ENCODE measurements at places on chromosomes 2 and 18.
A peak's percentile ranks its signal among the peaks of the same experiment; 100 is the strongest.

GRCh38 chr18:44533071-44533470 is 147.6 kb upstream of the SETBP1 start:
- DNase-seq = no peak

GRCh38 chr18:29749704-29750103 is 1292.8 kb downstream of the DSC3 start:
- DNase-seq = peak; percentile 65

DNA sequence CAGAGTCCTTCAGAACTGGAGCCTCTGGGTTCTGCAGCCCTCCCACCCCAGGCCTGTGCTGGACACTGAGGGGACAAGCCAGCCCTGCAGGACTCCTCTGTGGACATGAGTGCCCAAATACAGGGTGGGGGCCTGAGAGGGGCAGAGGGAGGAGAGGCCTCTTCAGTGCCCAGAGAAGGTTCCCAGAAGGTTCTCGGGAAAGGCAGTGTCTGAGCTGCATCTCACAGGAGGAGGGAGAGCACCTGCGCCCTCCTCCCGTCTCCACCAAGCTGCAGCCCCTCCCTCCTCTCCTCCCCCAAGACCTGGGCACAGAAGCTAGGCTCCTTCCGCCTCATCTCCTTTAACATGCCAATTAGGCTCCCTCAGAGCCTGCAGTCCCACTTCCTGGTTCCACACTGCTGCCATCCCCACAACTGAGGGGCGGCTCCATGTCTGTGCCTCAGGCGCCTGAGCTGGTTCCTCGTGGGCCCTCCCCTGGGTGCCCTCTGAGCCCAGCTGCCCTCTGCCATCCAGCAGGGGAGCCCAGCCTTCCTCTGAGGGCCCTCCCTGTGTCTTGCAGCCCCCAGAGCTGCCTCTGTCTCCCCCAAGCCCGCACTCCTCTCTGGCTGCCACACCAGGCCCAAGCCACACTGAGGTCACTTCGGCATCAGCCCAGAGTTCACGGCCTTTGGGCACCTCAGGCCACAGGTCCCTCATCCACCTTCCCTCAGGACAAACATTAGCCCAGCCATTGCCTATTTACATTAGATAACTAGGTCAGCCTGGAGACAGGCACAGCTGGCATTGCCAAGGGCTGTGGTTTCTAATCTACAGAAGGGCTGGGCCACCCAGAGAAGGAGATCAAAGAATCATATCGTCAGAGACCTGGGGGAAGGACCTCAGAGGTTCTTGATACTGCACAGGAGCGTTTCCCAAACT is 28.9 kb downstream of the KCNK3 start:
- no peak for DNase-seq

- no peak for DNase-seq
Observed at GRCh38 chr18:32595832-32596231, 125.2 kb upstream of the GAREM1 start.

DNA sequence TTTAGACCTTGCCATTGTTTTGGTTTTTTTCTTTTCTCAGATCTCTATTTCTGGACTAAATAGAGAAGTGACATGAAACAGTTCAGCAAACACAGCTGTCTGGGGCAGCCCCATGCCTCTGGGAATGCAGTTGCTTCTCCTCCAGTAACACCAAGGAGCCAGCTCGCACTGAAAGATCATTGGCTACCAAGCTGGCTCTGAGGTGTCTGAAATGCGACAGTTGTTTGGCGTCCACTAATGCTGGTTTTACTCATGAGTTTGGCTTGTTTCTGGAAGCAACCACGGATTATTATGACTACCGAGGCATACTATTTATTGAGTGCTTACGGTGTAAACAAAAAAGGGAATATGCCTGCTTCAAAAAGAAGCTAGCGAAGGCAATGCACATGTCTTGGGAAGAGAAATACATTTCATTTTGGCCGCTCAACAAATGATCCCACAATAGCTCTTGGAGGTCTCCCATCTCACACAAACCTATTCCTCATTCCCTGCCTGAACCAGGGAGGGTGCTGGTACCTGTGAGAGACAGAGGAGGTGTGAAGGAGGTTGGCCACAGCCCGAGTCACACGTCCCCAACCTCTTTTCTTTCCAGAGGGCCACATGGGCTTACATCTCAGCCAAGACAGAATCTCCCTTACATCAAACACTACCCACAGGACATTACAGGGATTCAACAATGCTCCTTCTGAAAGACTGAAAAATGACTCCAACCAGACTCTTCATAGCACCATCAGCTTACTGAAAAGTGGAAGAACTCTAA is 37.5 kb upstream of the NEB start:
- peak; percentile 80 for DNase-seq

DNA sequence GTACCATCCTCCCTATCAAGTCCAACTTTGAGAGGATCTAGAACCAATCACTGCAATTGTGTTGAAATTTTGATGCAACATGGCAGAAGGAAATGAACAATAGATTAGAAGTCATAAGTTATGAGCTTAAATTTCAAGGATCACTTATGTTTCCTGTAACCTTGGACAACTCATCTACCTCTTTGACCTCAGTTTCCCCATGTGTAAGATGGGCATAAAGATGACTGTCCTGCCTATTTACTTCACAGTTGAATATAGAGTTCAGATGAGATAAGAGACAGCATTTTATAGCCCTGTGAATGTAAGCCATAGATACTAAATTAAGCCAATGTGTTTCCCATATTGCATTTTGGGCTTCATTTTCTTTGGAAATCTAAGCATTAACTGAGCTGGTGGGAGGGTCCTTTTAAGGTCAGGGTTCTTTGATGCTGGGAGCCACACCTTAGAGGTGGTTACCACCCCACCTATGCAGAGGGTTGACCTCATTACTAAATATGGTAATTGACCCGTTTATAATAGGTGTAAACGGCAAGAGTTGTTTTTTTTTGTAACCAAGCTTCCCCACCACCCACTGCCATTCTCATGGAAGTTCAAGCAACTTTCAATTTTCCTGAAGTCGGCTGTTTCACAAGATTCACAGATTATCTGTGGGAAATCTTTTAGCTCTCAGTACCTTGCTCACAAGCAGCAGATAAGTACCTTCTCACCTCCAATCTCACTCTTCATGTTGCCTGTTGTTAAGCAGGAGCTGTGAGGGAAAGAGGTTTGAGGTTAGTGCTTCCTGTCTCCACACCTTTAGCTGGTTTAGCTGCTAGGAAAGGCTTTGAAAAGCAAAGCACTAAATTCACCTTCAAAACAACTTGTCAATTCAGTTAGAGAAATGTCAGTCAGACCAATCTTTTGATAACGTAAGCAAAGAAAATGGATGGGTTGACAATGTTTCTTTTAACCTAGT is 13.3 kb downstream of the CD28 start:
- no peak for DNase-seq
